Activated naive CD4-positive, alpha-beta T cell (primary cell): ENCODE measurements at places on chromosomes 5 and 9.
A peak's percentile ranks its signal among the peaks of the same experiment; 100 is the strongest.

DNA sequence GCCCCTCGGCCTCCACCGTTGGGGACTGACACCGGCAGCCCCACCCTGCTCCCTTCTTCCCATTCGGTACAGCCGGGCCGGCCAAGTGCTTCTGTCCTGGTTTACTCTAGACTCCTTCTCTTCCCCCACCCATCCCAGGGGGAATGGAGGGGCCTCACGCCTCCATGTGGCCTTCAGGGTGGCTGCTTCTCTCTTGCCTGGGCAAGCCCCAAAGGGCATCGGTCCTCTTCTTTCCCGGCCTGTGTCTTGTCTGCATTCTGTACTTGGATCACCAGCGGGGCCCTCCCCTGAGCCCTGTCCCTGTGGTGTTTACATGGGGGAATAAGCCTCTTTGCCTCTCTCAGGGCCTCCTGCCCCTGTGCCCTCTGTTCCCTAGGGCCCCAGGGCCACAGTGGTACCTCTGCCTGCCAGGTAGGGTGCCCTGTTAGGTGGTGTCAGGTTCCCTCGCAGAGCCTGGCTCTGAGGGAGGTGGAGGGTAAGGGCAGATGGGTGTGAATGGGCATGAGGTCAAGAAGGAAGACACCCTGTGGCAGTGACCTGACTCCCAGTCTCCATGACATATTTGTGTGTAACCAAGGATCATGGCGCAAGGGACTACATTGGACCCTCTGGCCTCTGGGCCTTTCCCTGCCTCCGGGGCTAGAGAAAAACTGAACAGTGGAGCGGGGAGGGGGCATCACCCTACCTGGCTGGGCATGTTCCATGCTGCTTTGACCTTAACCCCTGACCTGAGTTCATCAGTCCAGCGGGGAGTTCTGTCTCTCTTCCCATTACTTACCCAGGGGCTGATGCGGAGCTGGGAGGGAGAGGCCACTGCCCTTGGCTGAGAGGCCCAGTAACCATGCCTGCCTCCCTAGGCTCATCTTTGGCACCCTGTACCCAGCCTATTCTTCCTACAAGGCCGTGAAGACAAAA lies 1.6 kb downstream of the REEP2 start:
- DNase-seq, result no peak

GRCh38 chr5:168583742-168584482 lies 4.7 kb upstream of the PANK3 start:
- DNase-seq, result no peak

- no peak for DNase-seq
Measured at GRCh38 chr9:134516464-134516863, 125.1 kb upstream of the COL5A1 start.

- no peak for DNase-seq
Measured at GRCh38 chr5:51181208-51181894, 201.9 kb upstream of the ISL1 start.

DNA sequence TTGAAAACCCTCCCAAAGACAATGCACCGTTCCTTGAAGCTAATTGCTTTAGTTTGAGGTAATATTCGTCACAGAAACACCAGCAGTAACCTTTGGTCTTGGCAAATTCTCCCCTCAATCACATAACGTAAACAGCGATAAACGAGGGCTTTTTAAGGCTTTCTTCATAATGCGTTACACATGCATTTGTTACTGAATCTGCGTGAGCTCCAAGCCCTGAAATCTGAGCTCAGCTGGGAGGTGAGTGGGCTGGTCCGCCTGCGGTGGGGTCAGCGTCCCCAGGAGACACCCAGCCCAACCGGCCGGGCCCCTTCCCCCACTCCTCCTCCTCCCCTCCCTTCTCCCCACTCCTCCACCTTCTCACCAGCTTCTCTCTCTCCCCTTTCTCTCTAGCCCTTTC lies 91.1 kb downstream of the BARX1 start:
- DNase-seq, result no peak

DNA sequence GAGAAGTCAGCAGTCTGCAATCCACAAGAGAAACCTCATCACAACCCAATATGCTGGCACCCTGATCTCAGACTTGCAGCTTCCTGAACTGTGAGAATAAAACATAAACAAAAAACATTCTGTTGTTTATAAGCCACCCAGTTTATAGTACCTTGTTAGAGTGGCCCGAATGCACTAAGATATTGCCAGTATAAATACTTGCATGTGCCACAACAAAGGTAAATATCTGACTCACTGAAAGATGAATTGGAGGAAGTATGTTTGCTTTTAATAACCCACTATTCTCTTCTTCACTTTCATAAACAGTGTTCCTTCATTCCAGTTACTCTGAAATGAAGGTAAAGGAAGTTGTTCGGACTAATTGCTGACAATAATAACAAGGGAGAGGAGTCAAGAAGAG lies 1163.4 kb upstream of the CDH6 start:
- no peak for DNase-seq

DNA sequence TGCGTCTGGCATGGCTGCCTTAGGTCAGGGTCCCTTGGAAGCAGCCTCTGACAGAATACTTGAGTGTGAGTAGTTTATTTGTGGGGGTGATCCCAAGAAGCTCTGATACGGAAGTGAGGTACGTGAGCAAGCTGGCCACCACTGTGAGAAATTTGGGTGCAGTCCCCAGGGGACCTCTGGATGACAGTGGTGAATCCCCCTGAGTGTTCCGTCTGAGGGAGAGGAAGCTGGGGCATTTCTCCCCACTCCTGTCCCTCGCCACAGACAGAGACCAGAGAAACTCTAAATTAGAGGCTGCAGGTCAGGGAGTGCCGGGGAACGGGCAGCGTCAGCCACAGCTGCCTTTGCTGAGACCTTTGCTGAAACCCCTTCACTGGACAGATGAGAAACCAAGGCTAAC lies 155.9 kb upstream of the COL5A1 start:
- no peak for DNase-seq

GRCh38 chr5:154465169-154465568 lies 12.9 kb downstream of the HAND1 start:
- no peak for DNase-seq

DNA sequence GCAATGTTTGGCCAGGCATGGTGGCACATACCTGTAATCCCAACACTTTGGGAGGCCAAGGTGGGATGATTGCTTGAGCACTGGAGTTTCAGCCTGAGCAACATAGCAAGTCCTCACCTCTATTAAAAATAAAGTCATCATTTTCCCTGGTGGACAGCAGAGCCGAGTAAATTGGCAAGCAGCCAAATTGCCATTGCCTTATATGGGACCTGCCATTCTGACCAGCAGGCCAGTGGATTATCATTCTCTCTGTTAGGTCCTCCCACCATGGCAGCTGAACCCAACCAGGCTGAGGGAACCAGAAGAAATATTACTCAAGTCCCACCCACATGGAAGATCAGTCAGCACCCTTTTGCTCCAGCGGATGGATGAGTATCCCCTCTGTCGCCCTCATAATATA lies 1829.9 kb downstream of the EFNA5 start:
- no peak for DNase-seq

DNA sequence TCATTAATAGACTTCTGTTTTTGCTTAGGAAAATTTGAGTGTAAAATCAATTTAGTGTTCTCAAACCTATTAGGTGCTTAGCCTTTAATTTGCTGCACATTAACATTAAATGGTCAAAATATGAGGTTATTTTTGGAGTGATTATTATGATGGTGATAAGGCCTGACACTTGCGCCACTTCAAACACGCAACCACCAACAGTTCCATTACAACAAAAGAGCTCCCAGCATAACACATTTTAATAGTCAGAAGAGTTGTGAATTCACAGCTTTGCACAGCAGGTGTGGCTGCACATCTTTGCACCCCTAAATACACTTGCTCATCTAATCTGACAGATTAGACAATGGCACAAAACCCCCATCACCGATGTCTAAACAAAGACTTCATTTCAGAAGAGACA lies 940.7 kb downstream of the NR2F1-AS1 start:
- DNase-seq, result no peak

DNA sequence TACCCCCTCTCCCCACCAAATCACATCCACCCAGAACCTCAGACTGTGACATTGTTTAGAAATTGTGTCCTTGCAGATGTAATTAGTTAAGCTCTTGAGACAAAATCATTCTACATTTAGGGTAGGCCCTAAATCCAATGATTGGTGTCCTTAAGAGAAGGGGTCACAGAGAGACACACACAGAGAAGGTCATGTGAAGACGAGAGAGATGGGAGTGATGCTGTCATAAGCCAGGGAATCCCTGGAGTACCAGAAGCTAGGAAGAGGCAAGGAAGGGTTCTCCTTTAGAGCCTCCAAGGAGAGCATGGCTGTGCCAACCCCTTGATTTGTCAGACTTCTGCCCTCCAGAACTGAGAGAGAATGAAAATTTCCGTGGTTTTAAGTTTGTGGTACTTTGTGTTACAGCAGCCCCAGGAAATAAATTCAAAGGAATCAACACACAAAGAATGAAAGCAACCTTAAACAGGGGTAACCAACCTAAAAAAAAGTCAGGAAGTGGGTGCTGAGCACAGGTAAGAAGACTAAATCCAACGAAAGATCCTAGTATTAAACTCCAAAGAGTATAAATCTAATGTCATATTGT lies 33.6 kb downstream of the TIMD4 start:
- DNase-seq, result no peak

GRCh38 chr5:98463676-98464075 lies 309.8 kb upstream of the RGMB start:
- DNase-seq, result no peak

DNA sequence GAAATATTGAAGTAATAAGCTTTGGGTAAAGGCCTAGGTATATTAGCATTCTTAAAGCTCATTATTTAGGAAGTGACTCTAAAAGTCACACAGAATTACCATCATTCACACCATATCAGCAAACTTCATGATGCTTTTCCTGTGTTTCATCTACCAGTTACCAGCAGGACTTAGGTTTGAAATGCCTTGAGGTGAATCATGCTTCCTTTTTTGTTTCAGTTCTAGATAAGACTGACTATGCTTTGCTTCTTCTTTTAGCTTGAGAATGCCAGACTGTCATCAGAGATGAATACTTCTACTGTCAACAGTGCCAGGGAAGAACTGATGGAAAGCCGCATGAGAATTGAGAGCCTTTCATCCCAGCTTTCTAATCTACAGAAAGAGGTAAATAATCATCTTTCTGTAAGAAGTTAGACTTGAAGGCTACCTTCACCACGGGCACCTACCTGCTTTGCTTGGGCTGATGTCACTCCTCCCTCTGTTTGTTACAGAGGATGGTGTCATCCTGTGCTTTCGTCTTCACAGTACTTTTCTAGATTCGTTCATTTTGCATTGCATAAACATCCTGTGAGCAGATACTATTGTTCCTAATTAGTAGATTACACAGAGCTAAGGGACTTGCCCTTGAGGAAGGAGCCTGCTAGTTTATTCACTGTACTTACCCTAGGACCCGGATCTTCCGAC lies 34.7 kb downstream of the LMNB1 start:
- DNase-seq, result peak; percentile 5

- no peak for DNase-seq
Measured at GRCh38 chr5:149061341-149061740, 1.5 kb downstream of the SH3TC2 start.

GRCh38 chr5:135719428-135720063 lies 114.9 kb upstream of the SLC25A48 start:
- no peak for DNase-seq

- peak; percentile 8 for DNase-seq
Measured at GRCh38 chr5:168114444-168115017, 176.9 kb upstream of the WWC1 start.

DNA sequence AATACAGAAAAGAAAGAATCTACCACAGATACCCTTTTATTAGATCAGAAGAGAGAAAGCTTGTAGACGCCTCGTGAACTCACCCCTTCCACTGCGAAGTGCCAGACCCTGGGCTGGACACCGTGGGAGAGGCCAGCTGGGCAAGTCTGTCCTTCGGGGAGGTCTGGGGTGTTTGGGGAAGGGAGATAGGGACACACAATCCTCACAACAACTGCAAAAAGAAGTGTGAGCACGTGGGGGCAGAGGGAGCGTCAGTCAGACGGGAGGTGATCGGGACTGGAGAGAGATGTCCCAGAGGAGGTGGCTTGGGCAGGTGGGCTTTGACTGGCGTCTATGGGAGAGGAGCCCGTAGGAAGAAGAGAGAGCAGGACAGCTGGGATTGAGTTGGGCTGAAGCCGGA lies 27.3 kb upstream of the GRHPR start:
- DNase-seq, result no peak

GRCh38 chr5:114450437-114450836 lies 88.6 kb downstream of the KCNN2 start:
- DNase-seq, result no peak

DNA sequence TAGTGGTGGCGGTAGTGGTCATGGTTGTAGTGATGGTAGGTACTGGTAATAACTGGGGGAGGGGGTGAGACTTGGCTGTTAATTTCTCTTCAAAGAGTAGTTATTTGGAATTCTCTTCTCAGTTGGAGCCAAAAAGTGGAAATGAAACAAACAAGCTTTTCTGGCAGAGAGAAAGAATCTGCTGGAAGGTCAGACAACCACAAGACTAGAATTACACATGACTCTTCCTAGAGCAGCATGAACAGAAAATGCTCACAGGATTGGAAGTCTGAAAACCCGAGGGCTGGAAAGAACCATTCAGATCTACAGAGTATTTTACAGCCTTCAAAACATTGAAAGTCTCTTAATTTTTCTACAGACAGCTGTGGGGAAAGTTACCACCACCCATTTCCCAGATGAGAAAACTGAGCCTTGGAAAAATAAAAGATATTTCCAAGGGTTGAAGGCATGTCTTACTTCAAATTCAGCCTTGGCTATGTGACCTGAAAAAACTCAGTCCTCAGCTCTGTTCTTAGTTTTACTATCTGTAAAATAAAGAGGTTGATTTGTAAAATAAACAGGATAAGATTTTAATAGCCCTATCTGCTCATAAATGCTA lies 42.9 kb upstream of the TRIM32 start:
- DNase-seq, result no peak

- no peak for DNase-seq
Measured at GRCh38 chr9:124293718-124294506, 36.2 kb downstream of the NEK6 start.

DNA sequence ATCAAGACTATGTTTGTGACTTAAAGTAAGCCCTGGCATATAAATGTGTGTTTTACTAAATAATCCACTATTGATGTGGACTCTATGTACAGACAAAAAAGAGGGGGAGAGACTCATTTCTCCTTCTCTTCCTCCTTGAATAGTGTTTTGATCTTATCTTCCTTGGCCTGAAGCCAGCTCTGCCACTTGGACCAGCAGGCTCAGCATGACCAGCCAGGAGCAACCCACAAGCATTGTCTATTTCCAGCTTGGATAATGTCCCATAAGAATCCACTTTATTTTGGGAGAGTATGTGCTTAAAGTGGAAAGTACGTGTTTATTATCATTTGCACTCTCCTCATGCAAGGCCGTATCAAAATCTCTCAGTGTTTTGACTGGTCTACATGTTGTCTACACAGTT lies 23.8 kb upstream of the SLC46A2 start:
- no peak for DNase-seq
